ENCODE measurements at places on chromosomes 2 and 18. TPM values are rescaled to one million over a fixed set of nuclear protein-coding genes. Genes with fewer than 3 reads are reported as not detected.

DNA sequence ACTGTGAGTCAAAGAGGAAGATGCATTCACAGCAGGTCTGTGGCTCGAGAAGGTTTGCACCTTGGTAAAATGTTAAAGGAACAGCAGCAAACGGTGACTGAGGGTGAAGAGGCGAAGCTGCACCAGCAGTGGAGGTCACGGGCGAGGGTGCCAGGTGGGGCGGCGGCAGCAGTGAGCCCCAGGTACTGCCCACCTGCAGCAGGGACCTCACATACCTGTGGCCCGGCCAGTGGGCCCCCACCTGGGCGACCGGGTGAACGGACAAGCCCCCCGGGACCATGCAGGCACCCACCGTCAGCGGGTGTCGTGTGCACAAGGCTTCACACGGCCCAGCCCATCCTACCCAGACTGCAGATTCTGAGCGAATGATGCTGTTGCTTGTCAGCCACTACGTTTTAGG lies 23.6 kb upstream of the KCNG2 start:
- no peak overlapping the region for H3K4me3 ChIP-seq
- H3K4me1 ChIP-seq, result no peaks in the 10 kb centered on the region
- H3K27me3 ChIP-seq, result no peaks in the 10 kb centered on the region

- H3K4me3 ChIP-seq, result no peak overlapping the region
- H3K27me3 ChIP-seq, result no peaks in the 10 kb centered on the region
- no peak overlapping the region for H3K27ac ChIP-seq
- DNase-seq, result no peak
These were observed 198.2 kb downstream of the PARD3B start for GRCh38 chr2:204743393-204743960.

DNA sequence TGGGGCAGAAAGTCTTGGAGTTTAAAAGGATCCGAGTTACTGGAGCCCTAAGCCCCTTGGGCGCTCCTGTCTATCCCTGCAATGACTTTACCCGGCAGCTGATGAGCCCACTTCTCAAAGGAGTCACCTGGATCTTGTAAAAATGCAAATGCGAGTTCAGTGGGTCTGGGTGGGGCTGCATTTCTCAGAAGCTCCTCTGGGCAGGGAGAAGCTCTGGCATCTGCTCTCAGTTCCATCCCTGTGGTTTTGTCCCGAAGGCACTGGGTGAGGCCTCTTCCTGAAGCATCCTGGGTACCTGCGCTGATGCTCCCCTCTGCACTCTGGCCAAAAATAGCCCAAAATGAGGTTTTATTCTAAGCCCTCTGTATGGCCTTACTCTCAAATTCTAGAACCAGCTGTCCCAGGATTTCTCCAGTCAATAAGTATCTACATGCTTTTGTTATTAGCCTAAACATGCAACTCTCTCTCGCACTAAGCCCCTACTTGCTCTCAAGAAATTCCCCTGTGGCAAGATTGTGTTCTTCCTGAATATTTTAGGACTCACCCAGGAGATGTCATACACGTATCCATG lies 167.8 kb upstream of the APCDD1 start:
- no peaks in the 10 kb centered on the region for H3K27me3 ChIP-seq
- DNase-seq, result no peak
- no peak overlapping the region for H3K4me3 ChIP-seq
- no peak overlapping the region for H3K27ac ChIP-seq

DNA sequence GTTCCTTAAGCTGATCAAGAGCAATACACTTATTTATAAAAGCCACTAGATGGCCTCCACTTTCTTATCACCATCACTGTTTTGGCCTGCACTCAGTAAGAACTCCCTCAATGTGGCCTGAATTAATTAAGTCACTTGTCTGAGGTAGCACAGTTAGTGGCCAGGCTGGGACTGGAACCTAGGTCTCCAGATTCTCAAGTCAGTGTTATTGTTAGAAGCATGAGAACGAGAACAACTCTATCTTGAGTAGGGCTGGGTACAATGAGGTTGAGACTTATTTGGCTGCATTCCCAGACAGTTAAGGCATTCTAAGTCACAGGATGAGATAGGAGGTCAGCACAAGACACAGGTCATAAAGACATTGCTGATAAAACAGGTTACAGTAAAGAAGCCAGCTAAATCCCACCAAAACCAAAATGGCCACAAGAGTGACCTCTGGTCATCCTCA lies 115.8 kb downstream of the SS18 start:
- no peaks in the 10 kb centered on the region for H3K27me3 ChIP-seq
- H3K4me1 ChIP-seq, result no peaks in the 10 kb centered on the region
- H3K27ac ChIP-seq, result no peak overlapping the region
- no peak for DNase-seq
- H3K36me3 ChIP-seq, result no peaks in the 10 kb centered on the region
- H3K4me3 ChIP-seq, result no peak overlapping the region

DNA sequence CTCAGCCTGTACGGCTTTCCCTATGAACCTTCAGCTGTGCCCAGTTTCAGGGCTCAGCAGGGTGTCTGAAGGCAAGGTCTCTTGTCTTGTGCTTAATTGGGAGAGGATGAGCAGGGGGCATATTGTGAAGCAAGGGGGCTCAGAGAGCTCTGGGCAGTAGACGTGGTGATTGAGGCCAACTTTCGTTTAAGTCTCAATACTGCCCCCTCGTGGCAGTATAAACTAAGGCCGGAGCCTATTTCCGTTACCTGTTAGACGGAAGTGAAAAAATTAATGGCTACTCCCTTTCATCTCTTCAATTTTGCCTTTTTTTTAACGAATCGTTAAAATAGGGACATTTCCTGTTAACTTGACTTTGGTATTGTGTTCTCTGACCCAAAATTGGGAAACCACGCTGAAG lies 193.4 kb downstream of the TDRD15 start:
- H3K4me1 ChIP-seq, result peaks cover 4% of the 10 kb centered on the region
- no peaks in the 10 kb centered on the region for H3K27me3 ChIP-seq
- H3K27ac ChIP-seq, result no peak overlapping the region
- DNase-seq, result peak; percentile 54

- no peak for DNase-seq
- H3K27ac ChIP-seq, result no peak overlapping the region
- H3K27me3 ChIP-seq, result no peaks in the 10 kb centered on the region
- H3K4me1 ChIP-seq, result no peaks in the 10 kb centered on the region
- H3K4me3 ChIP-seq, result no peak overlapping the region
These were observed 30.2 kb upstream of the GPR55 start for GRCh38 chr2:230955163-230955737.

GRCh38 chr2:210443527-210443926 lies 33.0 kb downstream of the LANCL1 start:
- H3K4me3 ChIP-seq, result no peak overlapping the region
- H3K27me3 ChIP-seq, result no peaks in the 10 kb centered on the region
- H3K27ac ChIP-seq, result no peak overlapping the region
- no peak for DNase-seq

RAB6C gene
- not detected for total RNA-seq

SLC4A1AP gene
- total RNA-seq, result 17.8 TPM

NABP1 gene
- total RNA-seq, result 74.4 TPM

CCDC85A gene
- total RNA-seq, result 2.7 TPM

SOWAHC gene
- total RNA-seq, result 15.0 TPM

Measured in aorta (tissue), 5 donors.